ENCODE measurements at places on chromosomes 13 and 19. TPM values are rescaled to one million over a fixed set of nuclear protein-coding genes. Genes with fewer than 3 reads are reported as not detected.

- no peak for DNase-seq
These were observed 7.0 kb downstream of the CAB39L start for GRCh38 chr13:49436890-49437289.

DNA sequence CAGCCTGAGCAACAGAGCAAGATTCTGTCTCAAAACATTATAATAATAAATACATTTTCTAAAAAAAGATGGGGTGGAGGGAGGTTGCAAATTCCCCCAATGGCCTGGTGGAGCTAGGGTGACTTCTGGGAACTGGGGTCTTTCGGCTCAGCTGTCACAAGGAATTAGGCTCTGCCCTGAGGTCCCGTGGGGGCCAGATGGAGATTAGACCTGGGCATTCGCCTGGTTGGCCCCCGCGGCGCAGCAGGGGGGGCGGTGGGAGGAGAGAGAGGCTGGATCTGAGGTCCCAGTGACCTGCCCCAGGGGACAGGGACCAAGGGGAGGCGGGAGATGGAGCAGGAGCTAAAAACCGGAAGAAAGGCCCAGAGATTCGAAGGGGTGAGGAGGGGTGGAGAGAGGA, 14.8 kb downstream of the FUT6 start:
- DNase-seq: no peak

- no peak for DNase-seq
These were observed 270.0 kb upstream of the PCDH20 start for GRCh38 chr13:61685682-61686012.

- DNase-seq: no peak
These were observed 21.0 kb upstream of the ATP12A start for GRCh38 chr13:24659239-24659638.

RAB3D gene
- 19.6 TPM for total RNA-seq

CSNK1G2 gene
- 95.8 TPM for total RNA-seq

ZNF208 gene
- total RNA-seq: 0.41 TPM

All from kidney epithelial cell (primary cell).